Stimulated activated CD4-positive, alpha-beta T cell treated with anti-CD3 and anti-CD28 coated beads, Interleukin-1b, Interleukin-23, amount 100 ng/mL, for 1 hour (primary cell): ENCODE measurements at places on chromosomes 13 and 19.

DNA sequence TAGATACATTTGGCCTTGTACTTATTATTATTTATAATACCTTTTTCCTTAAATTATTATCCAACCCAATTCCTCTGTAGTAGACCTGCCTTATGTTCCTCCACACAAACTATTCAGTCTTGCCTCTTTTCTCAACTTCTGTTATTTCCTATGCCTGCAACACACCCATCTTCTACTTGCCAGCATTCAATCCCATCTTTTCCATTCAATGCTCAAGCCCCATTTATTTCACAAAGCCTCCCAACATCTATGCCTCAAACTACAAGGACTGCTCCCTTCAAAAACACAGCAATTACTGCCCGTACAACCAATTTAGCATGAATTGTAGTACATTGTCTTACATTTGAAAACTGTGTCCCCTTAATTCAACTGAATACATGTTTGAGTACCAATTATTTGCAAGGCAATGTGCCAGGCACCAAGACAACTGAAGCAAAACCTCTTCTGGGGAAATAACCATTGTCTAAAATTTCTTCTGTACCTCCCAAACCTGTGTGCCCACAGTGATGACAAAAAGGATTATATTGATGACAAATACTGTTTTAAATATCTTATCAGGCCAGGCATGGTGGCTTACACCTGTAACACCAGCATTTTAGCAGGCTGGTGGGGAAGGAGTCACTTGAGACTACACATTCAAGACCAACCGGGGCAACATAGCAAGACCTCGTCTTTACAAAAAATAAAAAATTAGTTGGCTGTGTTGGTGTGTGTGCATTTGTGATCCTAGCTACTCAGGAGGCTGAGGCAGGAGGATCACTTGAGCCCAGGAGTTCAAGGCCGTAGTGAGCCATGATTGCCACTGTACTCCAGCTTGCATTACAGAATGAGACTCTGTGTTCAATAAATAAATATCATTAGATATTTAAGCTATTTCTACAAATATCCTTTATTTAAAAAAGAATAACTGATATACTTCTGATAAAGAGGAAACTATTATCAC is 35.1 kb downstream of the ELF1 start:
- no peak for DNase-seq

DNA sequence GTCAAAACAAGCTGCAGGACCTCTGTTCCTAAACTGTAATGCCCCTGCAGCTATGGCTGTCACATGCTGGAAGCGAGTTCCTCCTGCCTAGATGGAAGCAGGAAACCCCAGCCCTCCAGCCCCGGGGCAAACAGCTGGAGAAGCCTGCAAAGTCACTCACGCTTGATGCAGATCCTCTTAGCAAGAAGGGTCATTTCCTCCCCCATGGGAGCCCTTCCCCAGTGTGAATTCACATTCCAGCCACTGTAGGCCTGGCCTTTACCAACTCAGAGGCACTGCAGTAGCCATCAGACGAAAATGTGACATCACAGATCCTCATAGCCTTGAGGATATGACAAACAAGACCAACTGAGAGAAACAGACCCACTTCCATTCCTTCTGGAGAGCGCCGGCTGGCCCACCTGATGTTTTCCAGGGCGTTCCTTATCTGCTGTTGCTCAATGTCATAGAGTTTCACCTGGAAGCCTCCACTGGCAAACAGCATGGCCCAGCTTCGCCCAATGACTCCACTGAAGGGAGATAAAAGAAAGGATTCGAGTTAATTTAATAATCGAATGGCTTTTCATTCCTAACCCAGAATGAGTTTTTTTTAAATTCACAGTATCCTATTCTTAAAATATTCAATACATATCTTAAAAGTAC is 13.5 kb downstream of the CRYL1 start:
- DNase-seq: no peak

DNA sequence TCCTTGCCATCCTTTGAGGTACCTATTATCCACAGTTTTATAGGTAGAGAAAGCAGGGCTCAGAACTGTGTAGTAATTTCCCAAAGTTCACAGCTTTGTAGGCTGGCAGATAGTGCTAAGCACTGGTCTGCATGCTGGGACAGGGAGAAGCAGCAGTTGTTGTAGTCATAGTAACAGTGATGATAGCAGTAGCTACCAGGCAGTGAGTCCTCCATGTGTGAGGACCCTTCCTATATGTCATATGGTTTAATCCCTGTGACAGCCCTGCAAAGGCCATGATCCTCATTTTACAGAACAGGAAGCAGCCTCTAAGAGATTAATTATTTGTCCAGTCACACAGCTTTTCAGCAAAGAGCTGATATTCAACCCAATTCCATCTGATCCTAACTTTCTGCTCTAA is 21.0 kb downstream of the SERP2 start:
- DNase-seq: no peak

GRCh38 chr13:69553976-69554375 is 553.6 kb upstream of the ATXN8OS start:
- DNase-seq: no peak

GRCh38 chr13:46799139-46799538 is 2.2 kb upstream of the ESD start:
- no peak for DNase-seq

DNA sequence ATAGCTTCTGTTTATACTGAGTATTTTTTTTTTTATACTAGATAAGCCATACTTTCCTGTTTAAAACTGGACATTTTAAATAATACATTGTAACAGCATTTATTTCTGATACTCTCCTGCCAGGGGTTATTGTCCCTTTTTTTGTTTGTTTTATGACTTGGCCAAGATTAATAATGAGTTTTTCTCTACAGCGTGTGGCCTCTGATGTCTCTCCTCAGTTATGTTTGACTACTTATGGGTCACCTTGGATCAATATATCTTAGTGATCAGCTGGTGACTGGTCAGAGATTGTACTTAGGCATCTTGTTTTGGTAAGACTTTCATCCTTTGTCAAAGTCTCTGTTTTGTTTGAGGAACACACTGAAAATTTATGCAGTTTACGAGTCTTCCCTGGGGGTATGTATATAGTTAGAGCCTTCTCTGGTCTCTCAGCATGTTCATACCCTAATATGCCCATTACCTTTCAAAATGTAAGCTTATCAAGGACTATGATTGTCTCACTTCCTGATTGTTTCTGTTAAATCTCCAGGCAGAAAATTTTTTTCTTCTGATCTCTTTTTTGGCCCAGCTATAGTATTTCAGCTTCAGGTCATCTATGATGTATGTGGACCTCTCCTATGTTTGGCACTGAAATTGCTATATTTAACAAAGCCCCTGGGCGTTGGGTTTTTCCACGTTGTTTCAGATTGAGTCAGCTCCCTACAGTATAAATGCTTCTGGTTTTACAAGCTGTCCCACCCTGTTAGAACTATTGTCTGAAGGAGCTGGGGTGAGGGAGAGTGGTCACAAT is 87.9 kb downstream of the URI1 start:
- DNase-seq: no peak

- DNase-seq: no peak
These were observed 975 bp downstream of the ZNF358 start for GRCh38 chr19:7516878-7517277.

DNA sequence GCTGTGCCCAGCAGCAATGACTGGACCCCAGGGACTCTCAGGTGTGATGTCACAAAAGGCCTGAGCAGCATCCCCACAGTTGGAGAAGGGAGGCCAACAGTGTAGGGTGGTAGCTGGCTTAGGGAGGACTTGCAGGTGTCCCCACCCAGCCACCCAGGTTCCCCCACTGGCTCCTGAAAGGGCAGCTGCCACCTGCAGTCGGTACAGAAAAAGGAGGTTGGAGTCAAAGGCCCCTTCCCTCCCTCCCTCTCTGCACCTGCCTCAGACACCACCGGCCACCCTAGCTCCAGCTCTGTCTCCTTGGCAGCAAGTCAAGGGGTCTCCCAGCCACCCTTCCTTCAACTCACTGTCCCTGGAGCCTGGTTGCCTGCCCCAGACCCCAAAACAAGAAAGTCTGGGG is at the start of gene PCP2:
Gene PCP2 (minus strand): TSS at position 22 of the 400 bp plus-strand sequence. CDS start 262 bp downstream, outside the sequence.
- no peak for DNase-seq
